ENCODE measurements at places on chromosomes 7 and 10.

- no peak for DNase-seq
These were observed 16.5 kb upstream of the TRIM8 start for GRCh38 chr10:102627736-102628293.

DNA sequence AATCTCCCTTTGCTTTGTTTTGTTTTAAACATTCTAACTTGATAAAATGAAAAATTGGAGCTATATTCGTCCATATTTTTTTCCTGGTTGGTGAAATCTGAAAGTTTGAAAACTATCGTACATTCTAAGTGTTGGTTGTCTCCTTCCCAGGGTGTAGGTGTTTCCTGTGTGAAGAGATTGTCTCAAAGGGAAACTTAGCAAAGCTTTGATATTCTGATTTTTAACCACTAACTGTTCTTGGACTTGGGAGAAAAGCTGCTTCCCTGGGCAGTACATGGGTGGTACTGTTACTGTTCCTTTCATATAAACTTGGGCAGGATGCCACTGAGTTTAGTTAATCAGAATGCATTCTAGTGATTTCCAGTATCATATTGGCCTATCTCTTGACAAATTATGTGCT, 253.5 kb upstream of the LRGUK start:
- no peak for DNase-seq

DNA sequence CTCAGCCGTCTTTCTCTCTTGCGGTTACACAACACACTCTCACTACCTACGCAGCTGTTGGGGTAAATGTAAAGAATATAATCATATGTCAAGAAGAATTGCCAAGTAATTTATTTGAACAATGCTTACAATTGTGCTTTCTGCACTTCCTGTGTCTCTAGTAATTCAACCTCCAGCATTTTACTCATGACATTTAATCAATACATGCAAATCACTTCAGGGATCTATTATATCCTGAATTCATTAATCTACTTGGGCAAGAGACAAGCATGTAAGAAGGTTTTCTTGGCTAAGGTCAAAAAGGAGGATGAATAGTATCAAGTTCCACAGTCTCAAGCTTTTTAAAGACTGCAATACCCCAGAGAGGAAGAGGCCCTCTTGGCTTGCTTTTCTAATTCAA, 562.9 kb upstream of the ADARB2 start:
- DNase-seq, result no peak

- no peak for DNase-seq
These were observed 30.6 kb downstream of the FAM204A start for GRCh38 chr10:118311505-118311904.

- DNase-seq, result no peak
These were observed 465.7 kb downstream of the PCDH15 start for GRCh38 chr10:54335296-54335695.

- DNase-seq, result no peak
These were observed 243.0 kb upstream of the KLF6 start for GRCh38 chr10:4028027-4028471.

DNA sequence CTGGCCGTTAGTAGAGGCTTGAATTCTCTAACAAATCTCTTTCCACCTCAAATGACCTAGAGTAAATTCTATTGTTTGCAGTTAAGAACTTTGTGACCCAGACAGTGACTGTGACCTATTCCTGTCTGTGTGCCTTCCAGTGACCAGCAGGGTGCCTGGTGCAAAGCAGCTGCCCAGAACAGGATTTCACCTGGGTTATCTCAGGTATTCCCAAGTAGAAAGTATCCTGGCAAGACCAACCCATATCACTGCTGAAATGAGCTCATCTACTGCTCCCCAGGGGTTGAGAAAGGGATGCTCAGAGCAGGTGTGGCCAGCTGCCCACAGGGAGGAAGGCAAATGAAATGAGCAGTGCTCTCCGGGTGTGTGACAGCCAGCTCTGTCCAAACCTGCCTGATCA, 2.1 kb upstream of the MSMB start:
- DNase-seq, result no peak

DNA sequence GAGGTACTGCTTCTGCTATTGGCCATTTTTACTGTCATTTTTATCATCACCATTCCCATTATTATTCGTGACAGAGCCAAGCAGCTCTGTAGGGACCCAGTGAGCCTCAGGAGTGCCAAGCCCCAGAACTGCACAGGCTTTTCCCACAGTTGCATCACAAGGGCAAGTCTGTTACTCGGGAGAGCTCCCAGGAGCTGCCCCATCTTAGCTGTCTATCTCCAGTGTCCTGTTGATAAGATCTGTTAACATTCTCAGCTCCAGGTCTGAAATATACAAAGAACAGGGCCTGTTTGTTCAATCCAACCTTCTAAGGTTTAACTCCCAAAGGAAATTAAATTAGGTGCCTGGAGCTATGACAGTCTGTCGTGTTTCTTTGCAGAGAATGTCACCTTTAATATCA, 20.2 kb upstream of the TRIM8 start:
- no peak for DNase-seq

DNA sequence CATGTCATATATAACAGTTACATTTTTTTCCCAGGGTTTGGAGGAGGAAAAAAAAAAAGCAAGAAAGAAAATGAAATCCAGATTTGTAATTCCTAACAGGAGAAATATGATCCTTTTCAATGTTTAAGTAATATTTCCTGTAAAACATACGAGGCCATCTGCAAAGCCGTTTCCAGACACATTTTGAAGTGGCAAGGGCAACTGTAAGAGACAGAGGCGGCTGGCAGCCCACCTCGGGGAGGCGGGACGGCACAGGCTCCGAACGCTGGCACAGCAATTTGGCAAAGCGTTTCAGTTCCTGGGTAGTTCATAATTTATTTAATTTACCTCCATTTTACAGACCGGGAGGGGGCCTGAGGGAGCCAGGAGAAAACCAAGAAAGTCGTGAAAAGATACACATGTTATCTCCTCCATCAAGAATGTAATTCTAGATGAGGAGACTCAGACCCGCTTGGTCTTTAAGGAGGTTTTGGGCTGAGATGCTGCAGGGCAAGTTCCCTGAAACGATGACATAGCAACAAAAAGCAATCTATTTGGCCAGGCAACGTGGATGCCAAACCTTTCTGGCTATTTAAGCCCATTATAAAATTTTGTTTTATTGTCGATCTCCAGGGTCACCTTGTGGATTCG, 448.5 kb upstream of the MKI67 start:
- DNase-seq, result no peak

DNA sequence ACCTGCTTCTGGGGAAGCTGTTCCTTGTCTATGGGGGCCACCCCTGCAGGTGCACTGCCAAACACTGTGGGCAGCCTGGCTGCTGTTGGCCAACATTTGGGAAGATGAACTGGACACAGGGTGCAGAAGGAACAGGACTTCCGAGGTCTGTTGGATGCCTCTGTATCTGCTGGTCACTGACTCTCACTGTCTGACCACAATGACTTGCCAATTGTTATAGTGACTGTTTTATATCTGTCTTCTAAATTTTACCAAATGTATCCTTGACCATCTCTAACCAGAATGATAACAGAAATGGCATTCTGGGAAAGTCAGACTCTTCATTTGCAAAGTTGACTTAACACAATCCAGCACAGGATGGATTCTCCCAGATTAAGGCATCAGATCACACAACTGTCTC, 214.0 kb upstream of the PRSS58 start:
- DNase-seq, result no peak

- no peak for DNase-seq
These were observed 24.5 kb downstream of the CUL1 start for GRCh38 chr7:148723166-148723559.

DNA sequence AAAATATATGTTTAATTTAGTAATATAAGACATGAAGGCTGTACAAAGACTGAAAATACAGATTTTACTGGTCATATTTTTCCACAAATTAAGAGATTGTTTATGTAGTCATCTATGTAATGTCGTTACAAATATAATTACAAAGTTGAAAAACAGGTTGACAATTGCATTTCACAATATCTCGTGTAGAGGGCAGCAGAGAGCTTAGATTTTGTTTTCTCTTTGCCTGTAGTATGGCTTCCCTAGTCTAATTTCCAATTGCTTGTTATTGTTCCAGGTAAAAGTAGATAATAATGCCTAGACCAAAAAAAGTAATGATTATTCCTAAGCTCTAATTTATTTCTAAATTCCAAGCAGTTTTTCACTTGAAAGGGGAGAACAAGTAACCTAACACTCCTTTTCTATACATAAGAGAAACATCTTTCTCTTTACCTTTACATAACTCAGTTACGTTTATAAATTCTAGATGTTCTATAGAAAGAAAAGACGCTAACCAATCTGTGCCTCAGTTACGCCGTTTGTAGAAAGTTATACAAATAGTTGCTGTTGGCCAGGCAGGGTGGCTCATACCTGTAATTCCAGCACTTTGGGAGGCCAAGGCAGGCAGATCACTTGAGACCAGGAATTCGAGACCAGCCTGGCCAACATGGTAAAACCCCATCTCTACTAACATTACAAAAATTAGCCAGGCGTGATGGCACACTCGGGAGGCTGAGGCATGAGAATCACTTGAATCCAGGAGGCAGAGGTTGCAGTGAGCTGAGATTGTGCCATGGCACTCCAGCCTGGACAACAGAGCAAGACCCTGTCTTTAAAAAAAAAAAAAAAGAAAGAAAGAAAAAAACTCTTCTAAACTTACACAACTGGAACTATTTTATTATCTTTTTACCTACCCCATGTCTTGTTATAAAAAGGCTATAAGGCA, 30.0 kb downstream of the NET1 start:
- DNase-seq, result no peak

DNA sequence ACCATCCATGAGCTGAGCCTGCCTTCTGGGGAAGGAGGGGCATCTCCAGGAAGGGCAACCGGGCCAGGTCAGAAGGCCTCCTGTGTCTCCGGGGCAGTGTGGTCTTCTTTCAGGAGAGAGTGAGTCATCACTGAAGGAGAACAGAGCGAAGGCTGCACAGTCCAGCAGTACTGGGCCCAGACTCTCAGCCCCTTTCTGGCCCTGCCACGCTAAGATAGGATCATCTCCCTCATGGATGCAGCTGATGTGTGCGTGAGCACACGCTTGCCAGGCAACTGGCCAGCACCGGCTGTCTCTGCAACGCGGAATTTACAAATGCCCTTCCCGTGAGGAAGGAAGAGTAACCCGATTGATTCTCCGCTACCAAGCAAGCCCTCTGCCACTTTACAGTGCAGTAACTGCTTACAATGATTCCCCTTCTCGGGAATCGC, 328.2 kb downstream of the TNS3 start:
- DNase-seq, result peak; percentile 14

GRCh38 chr10:127587668-127588365, 38.7 kb downstream of the NPS start:
- no peak for DNase-seq

- DNase-seq, result no peak
These were observed 41.4 kb upstream of the PNLIPRP3 start for GRCh38 chr10:116385994-116386809.

GRCh38 chr10:50992972-50993766, 81.1 kb upstream of the PRKG1 start:
- no peak for DNase-seq

DNA sequence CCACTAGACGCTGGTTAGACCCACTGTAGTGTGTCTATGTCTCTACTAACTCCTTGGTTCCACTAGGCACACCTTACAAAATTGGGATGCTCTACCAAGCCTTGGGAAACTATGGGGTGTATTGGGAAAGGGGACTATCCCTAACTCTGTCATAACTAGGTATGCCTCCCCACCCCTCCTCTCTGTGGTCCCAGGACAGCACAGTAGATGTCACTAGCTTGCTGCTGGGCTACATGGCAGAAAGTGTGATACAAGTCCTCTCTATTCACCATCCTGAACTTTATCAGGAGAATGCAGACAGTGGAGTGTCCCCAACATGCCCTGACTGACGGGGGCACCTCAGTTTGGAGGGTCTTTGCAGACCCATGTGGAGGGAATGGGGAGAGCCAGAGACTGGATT, 30.3 kb upstream of the TMEM273 start:
- DNase-seq, result no peak

- DNase-seq, result no peak
These were observed 53.8 kb downstream of the GRID1 start for GRCh38 chr10:86312701-86313270.

GRCh38 chr10:103645141-103646054, 151.9 kb downstream of the NEURL1 start:
- no peak for DNase-seq

GRCh38 chr10:712089-712488, 22.6 kb upstream of the DIP2C start:
- no peak for DNase-seq

DNA sequence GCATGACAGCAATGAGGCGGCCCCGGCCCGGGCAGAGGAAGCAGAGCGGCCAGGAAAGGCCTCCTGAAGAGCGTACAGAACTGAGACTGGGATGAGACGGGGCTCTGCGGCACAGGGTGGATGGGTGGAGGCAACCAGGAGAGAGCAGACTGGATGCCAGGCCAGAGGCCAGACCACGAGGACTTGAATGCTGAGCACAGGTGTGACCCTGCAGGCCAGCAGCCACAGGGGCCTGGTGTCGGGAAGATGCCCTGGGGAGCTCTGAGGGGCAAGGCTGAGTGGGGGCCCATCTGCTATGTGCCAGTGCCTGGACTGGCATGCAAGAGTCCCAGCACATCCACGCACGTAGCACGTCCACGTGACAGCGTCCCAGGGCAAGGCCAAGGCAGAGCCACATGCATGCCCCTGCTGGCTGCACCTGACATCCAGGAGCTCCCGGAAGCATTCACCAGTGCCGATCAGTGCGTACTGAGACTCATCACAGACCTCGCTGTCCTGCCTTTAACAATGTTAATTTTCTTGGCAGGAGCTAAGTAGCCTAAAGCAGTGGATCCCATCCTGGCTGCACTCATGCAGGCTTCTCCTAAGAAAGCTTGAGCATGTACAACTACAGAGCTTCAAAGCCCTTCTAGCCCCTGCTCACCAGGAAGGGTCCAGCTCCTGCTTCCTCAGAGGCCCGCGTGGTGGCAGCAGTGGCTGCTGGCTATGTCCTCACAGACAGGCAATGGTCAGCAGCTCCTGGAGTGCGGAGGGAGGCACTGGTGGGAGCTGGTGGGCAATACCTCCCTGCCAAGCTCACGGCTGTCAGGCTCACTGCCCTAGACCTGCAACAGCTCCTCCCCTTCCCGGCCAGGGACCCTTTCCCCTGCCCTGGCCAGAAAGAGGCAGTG, 18.0 kb downstream of the GRID1 start:
- no peak for DNase-seq

DNA sequence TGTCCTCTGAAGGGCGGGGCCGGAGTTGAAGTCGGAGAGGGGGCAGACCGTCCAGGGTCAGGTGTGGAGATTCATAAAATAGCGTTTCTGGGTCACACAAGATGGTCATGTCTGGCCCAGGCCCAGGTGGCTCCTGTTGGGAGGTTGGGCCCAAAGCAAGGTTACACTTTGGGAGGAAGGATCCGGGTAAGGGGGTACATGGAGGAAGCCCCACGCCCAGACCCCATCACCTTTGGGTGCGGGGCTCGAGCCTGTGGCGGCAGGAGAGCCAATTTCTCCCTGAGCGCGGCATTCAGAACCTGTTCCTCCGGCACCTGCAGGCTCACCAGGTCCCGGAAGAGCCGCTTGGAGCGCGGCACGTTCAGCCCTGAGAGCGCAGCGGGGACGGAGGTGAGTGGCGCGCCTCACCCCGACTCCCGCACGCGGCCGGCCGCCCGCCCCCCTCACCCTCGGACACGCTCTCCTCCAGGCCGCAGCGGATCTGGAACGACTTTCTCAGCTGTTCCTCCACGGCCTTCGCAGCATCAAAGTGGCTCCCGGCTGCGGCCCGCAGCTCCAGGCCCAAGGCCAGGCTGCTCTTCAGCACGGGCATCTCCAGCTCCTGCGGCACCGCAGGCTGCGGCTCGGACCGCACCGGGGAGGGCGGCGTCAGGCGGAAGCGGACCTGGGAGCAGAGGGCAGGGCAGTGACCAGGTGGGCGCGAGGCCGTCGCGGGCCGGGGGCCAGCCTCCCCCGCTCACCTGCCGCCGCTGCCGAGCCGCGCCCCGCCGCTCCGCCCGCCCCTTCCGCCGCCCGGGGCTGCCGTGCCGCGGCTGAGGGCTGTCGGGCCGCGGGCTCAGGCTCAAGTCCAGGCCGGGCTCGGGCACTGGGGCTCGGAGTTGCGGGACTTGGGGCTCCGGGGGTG, 644 bp downstream of the PPP1R35 start:
- peak; percentile 35 for DNase-seq
